ENCODE measurements at places on chromosomes 4 and X.

GRCh38 chrX:38320819-38321218 lies 6.5 kb downstream of the RPGR start:
- DNase-seq: no peak

DNA sequence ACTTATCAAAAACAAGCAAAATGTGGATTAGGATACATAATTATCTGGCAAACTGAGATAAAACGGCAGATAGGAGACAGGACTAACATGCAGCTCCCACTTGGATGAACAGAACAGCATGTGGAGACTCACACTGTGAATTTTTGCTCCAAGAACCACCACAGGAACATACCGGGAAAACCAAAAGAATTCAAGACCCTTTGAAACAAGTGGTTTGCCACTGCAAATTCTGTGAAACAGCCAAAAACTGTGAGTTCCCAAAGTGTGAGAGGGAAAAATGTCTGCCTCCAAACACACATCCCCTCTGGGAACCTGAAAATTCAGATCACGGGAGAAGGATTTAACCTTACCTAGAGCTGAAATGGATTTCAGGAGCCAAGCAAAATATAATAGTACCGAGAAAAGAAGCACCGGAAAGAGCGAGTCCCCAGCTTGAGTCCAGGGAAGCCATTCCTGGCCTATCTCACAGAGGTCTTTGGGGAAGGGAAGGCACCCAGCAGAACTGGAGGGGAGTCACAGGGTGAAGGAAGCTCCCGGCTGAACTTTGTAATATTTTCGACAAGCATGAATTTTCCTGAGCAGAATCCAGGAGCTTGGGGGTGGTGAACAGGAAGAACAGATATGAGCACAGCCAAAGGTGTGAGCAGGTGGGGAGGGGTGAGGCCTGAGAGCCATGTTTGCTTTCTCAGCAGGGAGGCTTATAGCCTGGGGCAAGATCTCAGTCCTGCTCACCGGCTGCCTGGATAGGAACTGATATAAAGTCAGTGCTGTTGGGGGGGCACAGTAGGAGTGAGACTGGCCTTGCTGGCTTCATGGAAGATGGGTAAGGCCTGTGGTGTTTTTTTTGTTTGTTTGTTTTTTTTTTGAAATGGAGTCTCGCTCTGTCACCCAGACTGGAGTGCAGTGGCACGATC lies 23.9 kb downstream of the MANBA start:
- no peak for DNase-seq

DNA sequence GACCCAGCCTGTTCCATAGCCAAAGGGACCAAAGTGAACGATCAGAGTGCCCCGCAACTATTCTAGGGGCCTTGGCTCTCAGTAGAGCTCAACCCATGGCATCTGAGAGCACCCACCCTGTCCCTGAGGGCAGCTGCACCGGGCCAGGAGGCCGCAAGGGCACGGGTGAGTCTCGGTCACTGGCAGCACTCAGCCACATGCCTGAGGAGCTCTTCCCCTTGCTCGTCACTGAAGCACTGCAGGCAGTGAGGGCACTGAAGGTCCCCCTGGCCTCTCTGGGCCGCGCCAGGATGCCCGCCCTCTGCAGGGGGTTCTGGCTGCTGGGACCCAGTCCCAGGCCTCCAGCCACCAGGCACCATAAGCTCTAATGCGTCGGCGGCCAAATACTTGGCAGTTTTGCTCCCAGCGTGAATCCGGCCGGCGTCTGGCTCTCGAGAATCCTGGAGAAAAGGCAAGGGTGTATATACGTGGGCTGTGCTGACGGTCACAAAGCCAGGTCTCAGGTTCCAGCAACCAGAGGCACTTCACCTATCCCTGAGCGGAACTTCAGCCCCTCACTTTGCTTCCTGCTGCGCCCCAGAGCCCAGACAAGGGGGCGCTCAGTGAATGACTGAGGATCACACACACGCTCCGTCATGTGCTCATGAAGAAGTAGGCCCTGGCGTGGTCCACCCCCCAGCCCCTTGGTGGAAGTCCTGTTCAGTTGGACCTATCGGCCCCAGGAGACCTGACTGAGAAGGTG lies 13.9 kb downstream of the TNIP2 start:
- DNase-seq: no peak

- peak; percentile 73 for DNase-seq
Measured at GRCh38 chr4:187608001-187608421, 387.6 kb upstream of the ZFP42 start.

- no peak for DNase-seq
Measured at GRCh38 chr4:184357165-184357564, 117.2 kb downstream of the IRF2 start.

DNA sequence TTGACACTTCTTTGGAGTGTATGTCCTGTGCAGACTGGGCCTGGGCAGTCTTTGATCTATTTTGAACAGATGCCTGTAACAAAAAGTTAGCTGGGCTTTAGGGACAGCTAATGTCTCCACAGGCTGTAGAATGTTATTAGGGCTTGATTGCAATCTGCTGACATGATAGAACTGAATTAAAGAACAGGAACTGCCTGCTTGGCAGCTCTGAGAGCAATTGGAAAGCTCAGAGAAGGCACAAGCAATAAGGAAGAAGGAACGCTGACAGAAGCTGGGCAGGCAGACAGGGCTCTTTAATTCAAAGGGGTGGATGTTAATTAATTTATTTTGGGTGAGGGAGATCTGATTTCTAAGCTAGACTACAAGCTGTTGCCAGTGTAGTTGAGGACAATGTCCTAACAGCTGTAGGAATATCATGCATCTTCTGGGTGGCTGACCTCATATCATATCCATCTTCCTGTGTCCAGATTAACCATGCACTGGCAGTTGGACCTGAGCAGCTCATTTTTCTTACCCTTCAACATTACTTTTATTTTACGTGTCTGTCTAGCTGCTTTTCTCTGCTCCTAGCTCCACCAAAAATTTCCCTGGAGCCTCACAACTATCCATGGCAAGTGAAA lies 20.7 kb upstream of the GRXCR1 start:
- DNase-seq: no peak

DNA sequence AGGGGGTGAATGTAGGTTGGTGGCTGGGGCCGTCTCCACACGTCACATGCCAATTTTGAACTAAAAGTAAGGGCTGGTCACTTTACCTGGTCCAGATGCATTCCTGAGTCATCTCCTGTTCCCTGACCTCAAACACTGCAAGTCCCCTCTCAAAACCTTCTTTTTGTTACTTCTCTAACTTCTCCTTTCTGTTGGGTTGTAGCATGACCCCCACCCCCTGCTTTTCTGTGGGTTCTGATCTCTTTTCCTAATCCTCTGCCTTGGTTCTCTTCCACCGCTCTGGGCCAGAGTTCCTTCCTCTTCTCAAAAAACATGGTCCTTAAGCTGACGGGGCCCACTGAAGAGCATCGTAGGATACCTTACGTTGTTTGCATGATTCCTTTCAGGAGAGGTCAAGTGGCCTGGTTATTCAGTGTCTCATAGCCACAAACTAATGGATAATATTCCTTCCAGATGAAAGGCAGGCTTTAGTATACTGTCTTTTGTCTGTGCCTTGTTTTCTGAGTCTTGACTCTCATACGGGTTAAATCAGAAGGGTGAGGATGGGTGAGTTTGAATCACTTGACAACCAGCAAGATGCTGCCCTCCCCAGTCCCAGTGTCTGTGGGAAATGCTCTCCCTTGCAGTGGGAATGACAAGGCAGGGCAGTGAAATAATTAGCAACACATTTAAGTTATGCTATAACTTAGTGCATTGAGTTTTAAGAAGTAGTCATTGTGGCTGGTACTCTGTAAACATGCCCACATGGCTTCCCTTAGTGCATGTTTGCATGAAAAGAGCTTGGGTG lies 15.1 kb downstream of the SMS start:
- DNase-seq: no peak

DNA sequence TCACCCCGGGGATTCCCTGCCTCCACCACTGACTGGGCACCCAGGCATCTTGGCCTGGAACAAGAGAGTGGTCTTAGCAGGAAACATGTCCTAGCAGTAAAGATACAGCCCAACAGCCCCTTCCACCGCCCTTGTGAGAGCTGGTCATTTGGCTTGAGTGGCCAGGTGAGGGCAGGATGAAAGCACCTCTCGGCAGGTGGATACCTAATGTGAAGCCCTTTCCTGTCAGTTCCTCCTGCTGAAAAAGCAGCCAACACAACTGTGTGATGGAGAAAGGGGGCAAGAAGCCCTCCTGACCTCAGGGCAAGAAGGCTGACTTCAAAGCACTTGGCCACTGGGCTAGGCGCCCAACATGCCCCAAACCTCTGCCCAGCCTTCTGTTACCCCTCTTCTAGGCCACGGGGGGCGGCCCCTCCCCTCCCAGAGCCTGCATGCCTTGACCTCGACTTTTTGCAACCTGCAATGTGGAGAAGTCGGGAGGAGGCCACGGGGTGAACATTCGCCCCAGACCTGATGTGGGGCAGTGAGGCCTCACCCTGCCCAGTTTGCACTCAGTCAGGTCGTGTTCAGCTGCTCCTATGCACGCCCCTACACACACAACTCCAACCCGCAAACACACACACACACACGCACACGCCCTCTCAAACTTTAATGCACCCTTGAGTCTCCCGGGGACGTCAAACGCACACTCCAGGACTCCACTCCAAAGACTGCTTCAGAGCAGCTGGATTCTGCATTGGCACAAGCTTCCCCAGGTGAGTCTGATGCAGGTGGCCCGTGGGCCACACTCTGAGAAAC lies 1.1 kb downstream of the LGI2 start:
- no peak for DNase-seq

DNA sequence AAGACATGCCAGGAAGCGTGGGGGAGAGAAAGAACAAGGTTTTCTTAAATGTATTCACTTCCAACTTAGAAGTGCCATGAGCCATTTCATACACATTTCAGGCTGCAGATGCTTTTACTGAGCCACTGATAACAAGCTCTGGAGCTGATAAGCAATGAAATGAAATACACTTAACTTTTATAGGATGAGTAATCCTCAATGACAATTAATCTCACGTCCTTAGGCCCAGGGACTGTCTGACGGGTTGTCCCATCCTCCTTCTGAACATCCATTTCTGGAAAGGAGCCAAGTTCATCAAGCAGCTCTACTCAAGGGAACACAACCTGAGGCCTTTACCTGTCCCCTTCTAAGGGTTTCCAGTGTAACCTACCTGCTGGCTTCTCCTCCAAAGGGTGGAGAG lies 121.2 kb downstream of the PARM1 start:
- no peak for DNase-seq

GRCh38 chrX:70453024-70453618 lies 8.5 kb downstream of the DLG3 start:
- DNase-seq: no peak

DNA sequence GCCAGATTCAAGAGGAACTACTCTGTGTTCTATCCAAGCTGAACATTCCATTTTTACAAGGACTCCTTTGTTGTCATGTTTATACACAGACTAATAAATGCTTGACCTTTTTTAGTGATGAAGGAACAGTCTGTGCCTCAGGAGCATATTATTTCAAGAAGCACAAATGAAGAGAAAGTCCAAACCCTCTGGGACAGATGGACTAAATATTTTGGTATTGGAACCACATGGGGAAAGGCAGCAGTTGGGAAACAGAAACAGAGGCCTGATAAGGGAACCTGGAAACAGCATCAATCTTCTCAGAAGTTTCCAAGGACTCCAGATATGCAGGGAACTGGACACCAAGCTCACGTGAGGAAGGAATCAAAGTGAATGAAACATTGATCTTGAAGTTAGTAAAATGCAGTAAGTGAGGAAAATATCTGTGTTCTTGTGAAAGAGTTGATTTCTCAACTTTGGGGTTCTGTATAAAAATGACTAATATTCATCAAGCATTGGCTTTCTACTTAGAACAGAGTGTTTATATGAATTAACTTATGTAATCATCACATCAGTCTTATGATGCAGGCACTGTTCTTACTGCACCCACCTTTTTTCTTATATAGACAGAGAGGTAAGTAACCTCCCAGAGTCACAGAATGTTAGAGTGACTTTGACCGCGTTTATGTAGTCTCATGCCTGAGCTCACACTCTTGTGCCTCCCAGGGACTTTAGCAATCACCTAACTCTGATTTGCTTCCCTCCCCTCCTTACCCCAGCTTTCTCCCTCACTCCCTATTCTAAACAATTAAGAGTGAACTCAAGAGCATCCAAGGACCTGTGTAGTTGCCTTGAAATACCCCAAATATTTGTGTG lies 148.9 kb upstream of the JADE1 start:
- DNase-seq: peak; percentile 43

- DNase-seq: no peak
Measured at GRCh38 chr4:107312366-107312765, 276.3 kb upstream of the DKK2 start.

GRCh38 chr4:99157478-99157935 lies 13.4 kb upstream of the ADH4 start:
- no peak for DNase-seq

- DNase-seq: no peak
Measured at GRCh38 chr4:40596522-40596921, 33.1 kb downstream of the RBM47 start.

GRCh38 chrX:81082649-81083048 lies 119.1 kb downstream of the HMGN5 start:
- no peak for DNase-seq

- DNase-seq: no peak
Measured at GRCh38 chrX:45323387-45323786, 122.7 kb upstream of the DIPK2B start.

DNA sequence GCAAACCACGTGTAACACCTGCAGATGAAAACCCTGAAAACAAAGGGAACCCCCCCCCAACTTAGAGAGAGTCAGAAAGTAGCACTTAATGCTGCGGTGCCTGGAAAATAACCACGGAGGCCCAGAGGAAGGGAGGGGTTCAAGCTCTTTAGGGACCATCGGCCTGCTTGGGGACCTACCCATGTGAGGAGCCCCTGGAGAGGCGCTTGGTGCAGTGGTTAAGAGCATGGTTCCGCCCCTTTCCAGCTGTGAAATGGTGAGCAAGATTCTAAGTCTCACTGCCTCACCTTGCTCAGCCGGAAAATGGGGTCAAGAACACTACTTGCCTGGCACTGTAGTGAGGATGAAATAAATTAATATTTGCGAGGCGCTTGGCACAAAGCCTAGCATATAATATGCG lies 13.8 kb downstream of the SLC25A5 start:
- DNase-seq: no peak

Measured in AG09309 (cell line).